ENCODE measurements at places on chromosomes 1 and 21.

DNA sequence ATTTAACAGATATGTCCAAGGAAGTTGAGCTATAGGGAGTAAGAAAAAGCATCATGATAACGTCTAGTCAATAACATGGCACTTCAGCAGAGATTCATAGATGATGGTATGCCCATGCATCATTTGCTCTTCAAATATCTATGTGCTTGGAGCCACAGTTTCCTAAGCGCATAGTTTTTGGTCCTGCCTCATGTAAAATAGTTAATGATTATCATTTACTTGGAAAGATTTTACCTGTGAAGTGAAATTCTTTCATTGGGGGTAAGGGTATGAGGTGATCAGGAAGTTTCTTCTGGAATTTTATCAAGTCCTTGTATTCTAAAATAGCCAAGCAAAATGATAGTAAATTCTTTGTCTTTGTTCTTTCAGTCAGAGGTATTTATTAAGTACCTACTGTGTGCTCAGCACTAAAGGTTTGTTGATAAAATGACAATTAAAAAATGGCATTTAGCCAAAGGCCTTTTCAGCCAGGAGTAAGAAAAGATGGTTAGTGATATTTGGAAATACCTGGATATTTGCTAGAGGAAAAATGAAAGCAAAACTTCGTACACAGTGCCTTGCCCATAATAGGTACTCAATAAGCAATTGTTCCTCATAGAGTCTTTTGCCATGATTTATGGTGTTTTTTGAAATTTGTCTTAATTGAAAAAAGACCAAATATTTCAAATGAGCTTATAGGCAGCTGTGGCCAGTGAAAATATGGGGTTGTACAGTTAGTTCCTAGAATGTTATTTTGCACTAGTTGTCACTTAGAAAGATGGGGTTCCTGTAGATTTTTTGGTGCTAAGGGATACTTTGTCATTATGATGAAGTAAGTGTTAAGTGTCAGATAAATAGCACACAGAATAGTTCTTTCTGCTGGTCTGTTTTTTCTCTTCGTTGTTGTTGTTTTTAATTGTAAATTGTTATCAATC, 13.1 kb downstream of the PDIK1L start:
- no peak for DNase-seq

- peak; percentile 20 for DNase-seq
These were observed 28.7 kb downstream of the RSPH1 start for GRCh38 chr21:42467140-42467983.

DNA sequence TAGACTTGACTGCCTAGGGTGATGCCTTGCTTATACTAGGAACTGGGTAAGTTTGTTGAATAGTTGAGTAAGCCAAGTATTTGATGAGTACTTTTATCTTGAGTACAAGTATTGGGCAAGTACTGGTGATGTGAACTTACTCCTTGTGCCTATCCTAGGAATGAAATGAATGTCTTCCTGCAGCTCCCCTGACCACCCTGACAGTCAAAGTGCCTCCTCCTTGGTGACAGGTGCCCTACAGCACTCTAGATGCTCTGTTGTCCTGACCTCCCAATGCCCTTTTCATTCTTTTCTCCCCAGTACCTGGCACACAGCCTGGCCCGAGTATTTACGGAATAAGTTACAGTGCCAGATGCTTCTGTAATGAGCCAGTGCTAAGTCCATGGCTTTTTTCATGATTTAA, 25.5 kb downstream of the PCSK9 start:
- no peak for DNase-seq

DNA sequence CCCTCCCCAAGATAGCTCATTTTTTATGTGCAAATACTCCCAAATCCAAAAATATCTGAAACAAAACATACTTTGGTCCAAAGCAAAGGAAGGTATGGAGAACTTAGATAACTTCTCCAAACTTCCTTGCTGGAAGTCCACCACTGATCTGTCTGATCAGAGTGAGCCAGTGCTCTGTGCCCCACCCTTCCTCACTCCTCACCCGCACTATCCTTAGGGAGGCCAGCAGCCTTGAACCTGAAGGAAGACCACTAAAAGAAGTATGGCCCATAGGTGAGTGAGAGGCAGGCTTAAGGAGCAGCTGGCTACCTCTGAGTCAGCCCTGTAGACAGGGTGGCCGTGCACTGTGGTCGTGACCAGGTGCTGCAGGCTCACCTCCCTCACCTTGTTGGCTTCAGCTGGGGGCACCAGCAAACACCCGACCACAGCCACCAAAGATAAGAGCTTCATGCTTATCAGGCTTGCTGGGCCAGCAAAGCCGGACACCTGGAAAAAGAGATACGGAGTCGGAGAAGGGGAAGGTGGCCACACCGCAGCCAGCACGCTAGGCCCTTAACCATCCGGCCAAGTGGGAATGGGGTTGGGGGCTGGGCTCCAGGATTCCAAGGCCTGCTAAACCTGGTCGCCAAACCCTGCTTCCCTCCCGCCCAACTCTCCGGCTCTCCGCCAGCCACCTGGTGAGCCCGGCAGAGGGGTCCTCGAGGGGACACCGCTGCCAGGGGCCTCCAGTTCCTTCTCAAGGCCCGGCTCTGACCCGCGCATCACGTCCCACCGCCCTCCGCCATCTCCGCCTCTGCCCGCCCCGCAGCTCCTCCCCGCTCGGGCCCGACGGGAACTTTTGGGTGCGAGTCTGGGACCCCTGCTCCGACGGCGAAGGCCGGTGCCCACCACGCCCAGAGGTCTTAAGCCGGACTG, 543 bp downstream of the TMEM9 start:
- DNase-seq, result no peak

DNA sequence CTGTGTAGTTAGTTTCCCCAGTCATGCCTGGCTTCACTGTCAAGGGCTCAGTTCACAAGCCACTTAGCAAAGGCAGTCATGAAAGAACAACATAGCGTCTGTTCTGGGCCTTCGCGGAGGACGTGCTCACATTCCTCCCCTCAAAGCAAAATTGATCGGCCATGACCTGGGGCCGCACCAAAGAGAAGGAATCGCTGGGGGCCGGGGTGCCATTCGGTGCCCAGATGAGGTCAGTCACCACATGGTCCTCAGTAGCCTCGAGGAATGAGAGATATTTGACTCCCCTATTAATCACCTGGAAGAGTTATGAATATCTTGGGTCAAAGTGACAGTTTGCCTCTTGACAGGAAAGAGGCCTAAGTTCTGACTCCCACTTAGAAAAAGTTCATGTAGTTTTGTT, 251.1 kb upstream of the JUN start:
- DNase-seq, result no peak

GRCh38 chr1:60731321-60731720, 351.0 kb upstream of the NFIA start:
- no peak for DNase-seq

- DNase-seq, result no peak
These were observed 35.4 kb downstream of the RGS4 start for GRCh38 chr1:163104385-163105099.

- DNase-seq, result no peak
These were observed 2.6 kb downstream of the GATAD2B start for GRCh38 chr1:153919876-153920852.

DNA sequence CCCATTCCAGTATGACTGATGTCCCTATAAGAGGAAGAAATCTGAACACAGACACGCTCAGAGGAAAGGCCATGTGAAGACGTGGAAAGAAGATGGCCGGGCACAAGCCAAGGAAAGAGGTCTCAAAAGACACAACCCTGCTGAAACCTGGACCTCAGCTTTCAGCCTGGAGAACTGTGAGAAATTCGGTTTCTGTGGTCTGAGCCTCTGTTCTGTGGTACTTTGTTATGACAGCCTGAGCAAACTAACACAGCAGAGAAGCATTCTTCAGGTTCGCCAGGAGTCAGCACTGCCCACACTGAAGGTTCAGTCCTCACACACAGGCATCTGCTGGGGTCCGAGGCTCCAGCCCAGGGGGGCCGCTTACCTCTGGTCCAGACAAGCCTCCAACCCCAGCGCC, 37.7 kb downstream of the SEC16B start:
- DNase-seq, result no peak

DNA sequence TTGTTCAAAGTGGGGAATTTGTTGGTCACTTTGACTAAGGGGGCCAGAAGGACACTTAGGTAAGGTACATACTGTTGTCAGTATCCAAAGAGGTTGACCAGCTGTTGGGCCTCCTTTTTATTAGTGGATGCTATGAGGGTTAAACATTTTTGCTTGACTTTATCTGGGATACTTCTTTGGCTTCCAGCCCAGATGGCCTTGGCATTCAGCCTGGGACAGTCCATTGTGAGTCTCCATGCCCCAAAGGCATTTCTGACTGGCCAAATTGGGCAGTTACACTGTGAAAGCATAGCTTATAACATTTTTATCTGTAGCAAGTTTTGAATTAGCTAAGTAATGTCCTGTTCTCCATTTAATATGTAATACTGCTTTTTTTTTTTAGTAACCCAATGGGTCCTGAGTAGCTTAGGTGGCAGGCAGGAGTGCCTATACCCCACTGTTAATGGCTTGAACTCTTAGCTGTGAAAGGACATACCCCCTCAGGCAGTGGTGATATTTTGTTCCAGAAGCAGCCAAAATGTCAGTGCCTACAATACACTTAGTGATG, 35.4 kb upstream of the CD1D start:
- no peak for DNase-seq

DNA sequence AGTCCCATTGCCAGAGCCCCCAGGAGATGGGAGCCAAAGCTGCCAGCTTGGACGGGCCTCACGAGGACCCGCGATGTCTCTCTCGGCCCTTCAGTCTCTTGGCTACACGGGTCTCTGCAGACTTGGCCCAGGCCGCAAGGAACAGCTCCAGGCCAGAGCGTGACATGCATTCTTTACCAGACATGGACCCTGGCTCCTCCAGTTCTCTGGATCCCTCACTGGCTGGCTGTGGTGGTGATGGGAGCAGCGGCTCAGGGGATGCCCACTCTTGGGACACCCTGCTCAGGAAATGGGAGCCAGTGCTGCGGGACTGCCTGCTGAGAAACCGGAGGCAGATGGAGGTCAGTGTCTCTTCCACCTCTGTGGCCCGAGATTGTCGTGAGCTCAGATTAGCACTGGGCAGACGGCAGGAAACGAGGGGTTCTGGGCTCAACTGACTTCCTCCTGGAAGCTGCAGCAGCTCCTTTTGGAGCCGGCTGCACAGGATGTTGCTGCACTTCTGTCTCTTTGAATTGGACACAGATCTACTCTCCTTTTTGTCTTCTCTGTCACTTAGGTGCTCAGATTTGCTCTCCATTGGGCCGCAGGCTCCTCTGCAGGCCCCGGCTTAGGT, 68.0 kb downstream of the DISC1 start:
- no peak for DNase-seq

Measured in activated T-cell treated with anti-CD3 and anti-CD28 coated beads, Interleukin-2, amount 50 U/mL, for 48 hours (primary cell).